ENCODE measurements at places on chromosomes 6 and 20.
A peak's percentile ranks its signal among the peaks of the same experiment; 100 is the strongest.

- DNase-seq, result no peak
Observed at GRCh38 chr6:16496991-16497801, 258.8 kb downstream of the GMPR start.

DNA sequence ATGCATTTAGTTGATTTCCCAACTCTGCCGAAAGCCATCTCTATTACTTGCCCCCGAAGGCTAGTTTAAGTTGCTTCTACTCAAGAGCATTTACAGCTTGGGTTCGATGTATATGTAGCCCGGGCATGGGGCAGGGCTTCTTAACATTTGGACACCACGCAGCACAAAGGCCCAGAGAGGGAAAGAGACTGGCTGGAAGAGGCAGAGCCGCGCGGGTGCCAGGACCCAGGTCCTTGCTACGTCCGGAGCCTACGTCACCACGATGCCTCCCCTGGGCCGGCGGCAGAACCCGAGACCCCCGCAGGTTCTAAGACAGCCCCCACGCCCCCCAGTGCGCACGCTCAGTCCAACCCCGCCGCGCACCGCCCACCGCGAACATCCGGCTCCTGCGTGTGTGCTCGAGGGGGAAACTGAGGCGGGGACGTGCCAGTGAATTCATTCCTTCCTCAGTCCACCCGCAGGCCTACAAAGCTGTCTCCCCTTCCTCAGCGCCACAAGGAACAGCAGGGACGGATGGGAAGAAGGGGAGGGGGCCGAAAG is 367 bp upstream of the PCIF1 start:
- DNase-seq, result peak; percentile 53

GRCh38 chr20:56628873-56629463 is at the start of gene TFAP2C:
Gene TFAP2C, plus strand, starts transcription at chr20:56629306. Its CDS starts 239 bp downstream, at chr20:56629545.
- DNase-seq, result peak; percentile 89

DNA sequence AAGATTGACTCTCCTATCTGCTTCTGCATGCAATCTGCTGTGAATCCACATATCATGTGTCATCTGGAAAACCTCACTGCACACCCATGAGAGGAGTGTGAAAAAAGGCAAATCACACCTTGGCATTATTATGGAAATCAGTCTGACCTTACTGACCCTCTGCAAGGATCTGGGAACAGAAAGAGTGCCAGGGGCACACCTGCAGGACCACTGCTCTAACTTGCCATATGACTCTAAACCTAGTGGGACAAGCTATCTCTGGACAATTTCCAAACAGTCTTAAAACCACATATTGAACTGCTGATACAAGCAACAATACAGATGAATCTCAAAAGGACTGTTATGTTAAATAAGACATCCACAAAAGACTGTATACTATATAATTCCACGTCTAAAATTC is 50.3 kb downstream of the ABHD12 start:
- DNase-seq, result no peak

GRCh38 chr6:170295510-170296422 is 4.9 kb upstream of the DLL1 start:
- no peak for DNase-seq

DNA sequence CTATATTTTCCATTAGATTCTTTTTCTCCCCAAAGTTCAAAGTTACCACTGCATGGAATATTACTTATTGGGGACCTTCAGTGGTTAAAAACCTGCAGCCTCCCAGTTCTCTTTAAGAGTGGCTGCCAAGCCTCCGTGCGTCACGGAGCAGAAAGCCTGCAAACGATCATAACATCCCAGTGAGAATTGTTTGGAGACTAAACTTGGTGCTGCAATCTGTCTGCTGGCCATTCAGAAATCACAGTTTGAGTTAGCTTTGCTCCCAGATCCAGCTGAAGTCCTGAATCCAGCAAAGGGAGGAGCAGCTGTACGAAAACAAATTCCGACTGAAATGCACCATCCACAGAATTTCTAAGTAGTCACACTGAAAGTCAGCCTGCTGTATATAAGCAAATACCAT is 213.5 kb upstream of the PDE10A start:
- DNase-seq, result no peak

GRCh38 chr6:157732007-157732406 is 91.0 kb upstream of the SNX9 start:
- peak; percentile 16 for DNase-seq

DNA sequence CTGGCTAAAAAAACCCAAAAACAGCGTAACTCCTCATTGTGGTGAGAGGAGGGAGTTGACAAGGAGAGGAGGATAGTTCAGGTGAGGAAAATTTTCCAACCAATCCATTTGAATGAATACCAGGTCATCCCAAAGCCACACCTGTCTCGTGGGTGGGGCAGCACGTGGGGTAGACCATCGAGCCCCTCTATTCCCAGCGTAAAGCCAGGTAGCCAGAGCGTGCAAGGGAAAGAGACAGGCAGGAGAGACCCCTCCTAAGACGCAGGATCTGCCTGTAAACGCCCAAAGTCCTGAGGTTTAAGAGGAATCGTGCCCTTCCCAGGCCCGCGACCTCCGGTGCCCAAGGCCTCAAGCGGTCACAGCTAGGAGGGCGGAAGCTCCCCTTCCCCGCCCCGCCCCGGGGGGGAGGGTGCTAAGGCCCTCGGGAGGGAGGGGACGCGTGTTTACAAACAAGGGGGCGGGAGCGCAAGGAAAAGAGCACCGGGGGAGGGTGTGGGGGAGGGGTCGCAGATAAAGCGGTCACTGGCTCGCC is 712 bp downstream of the RXRB start:
- peak; percentile 75 for DNase-seq

- no peak for DNase-seq
Observed at GRCh38 chr6:122207794-122208193, 191.7 kb upstream of the HSF2 start.

DNA sequence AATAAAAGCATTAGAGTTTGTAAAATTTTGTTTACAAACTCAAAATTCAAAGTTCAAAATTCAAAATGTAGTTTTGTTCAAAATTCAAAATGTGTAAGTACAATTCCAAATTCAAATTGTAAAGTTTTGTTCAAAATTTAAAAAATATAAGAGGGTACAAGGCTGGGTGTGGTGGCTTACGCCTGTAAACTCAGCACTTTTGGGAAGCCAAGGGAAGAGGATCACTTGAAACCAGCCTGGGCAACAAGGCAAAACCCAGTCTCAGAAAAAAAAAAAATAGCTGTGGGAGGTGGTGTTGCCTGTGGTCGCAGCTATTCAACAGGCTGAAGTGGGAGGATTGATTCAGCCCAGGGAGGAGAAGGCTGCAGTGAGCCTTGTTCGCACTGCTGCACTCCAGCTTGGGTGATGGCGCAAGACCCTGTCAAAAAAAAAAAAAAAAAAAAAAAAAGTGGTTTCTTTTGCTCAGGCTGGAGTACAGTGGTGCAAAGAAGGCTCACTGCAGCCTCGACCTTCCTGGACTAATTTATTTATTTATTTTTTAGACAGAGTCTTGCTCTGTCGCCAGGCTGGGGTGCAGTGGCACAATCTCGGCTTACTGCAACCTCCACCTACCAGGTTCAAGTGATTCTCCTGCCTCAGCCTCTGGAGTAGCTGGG is 5.4 kb upstream of the ZBTB12 start:
- no peak for DNase-seq

DNA sequence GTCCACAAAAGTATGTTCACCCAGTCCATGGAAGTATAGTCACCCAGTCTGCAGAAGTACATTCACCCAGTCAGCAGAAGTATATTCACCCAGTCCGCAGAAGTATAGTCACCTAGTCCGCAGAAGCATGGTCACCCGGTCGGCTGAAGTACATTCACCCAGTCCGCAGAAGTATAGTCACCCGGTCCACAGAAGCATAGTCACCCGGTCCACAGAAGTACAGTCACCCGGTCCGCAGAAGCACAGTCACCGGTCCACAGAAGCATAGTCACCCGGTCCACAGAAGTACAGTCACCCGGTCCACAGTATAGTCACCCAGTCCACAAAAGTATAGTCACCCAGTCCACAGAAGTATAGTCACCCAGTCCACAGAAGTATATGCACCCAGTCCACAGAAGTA is 8.8 kb downstream of the TCFL5 start:
- DNase-seq, result no peak

- DNase-seq, result no peak
Observed at GRCh38 chr20:54654450-54654849, 179.1 kb downstream of the DOK5 start.

GRCh38 chr6:105991561-105992314 is 94.4 kb upstream of the PRDM1 start:
- DNase-seq, result peak; percentile 47

GRCh38 chr6:78615430-78615904 is 251.9 kb upstream of the IRAK1BP1 start:
- no peak for DNase-seq

DNA sequence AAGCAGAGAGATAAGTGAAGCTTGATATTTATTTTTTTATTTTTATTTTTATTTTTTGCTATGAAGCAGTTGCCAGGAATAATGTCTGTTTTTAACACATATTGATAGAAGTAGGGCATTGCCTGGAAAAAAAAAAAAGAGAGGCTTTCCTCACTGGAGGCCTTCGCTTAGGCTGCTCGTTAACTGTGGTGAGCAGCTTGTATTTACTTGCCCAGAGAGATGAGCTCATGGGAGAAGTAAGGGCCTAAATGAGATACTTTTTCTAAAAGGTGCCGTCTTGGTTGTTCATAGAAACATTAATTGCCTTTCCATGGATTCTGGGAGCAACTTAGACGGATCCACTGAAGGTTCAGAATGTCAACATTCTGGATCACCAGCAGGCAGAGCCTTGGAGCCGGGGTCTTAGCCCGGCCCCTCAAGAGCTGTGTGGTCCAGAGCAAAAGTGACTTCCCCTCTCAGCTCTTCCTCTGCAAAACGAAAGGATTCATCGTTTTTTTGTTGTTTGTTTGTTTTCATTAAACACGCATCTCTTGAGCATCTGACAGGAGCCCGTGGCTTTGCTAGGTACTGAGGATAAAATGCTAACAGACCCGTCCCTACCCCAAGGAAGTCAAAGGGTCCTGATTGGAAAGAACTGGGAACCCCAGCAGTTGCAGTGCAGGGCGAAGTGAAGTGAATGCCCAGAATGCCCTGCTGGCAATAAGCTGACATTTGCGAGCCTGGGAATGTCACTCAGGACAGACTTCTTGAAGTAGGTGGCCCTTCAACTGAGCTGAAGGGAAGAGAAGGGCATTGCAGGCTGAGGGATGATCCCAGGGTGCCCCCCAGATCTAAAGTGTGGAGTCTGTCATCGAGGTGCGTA is 138.5 kb downstream of the ZDHHC14 start:
- no peak for DNase-seq

DNA sequence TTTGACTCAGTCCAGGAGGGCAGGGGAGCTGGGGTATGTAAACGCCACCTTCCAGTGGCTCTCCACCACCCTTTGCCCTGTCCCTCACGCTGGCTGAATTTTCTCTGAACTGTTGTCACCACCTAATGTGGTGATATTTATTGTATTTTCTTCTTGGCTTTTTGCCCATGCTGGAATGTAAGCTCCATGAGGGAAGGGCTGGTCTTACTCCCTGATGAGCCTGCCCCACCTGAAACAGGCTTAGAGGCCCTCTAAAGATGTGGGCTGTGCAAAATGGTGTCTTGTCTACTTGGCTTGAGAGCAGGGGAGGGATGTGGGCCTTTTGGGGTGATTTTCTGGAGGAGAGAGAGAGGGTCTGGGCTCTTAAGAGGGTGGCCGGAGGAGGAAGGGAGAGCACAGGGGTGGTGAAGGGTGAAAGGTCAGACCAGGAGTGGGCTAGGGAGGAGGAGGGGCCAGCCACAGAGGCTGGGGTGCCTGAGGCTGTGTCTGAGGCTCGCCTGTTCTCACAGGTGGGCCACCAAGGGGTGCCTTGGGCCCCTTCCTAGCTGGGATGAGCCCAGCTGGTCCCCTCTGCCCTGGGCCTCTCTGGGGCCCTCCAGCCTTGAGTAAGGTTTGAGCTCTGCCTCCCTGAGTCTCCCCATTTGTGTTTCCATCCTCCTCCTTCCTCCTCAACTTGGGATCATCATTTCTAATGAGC is 37.3 kb downstream of the SPDEF start:
- no peak for DNase-seq

- DNase-seq, result no peak
Observed at GRCh38 chr6:53866226-53866625, 71.4 kb downstream of the LRRC1 start.

DNA sequence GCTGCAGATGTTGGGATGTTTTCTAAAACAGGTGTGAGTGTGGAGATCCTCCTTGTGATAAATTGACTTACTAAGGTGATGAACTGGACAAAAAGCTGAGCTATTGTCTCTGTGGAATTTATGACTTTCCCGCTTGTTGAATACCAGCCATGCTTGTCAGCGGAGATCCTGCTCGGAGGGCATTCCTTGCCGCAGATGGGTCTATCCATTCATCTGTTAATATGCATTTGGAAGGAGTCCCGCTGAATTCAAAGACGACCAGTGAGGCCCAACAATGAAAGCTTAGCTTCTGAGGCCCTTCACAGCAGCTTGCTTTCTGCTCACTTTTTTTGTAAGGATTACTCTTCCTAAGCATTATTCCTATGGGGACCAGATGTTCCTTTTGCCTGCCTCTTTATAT is 124.9 kb downstream of the TIAM2 start:
- DNase-seq, result no peak

- no peak for DNase-seq
Observed at GRCh38 chr6:157063176-157063905, 260.0 kb downstream of the TMEM242 start.

DNA sequence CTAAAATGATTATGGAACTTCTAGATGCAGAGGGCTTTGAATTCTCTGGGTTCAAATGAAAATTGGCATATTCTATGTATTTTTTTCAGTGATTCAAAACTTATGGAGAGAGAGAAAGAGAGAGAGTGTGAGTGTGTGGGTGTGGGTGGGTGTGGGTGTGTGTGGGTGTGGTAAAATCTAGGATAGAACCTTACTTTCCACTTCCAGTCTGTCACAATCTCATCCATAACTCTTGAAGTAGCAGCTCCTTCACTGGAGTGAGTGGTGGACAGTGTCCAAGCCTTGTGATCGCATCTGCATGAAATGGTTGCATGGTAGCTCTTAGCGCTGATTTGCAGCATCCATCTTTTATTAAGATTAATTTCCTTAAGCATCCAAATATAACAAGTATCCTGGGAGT is 37.7 kb downstream of the ADGB start:
- DNase-seq, result no peak

GRCh38 chr6:45574014-45574461 is 196.3 kb upstream of the SUPT3H start:
- no peak for DNase-seq

GRCh38 chr6:90993770-90994169 is 406.9 kb upstream of the MAP3K7 start:
- DNase-seq, result peak; percentile 22

GRCh38 chr20:46119028-46119546 is 973 bp downstream of the CD40 start:
- no peak for DNase-seq

DNA sequence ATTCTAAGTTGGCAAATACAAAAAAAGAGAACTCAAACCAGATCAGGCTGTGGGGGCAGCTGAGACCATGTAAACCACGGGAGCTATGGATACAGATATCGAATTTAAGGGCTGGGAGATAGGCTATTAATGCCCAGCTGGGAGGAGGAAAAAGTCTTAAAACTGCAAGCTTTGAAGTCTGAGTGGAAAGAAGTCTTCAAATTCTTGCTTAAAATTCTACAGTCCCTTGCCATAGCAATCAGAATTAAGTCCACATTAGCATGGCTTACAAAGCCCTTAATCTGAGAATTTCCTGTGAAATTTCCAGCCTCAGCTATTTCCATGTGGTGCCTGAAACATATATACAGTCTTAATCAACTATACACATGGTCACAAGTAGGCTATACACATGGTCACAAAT is 465.0 kb upstream of the HSF2 start:
- DNase-seq, result no peak

- no peak for DNase-seq
Observed at GRCh38 chr20:14700639-14700960, 363.2 kb upstream of the FLRT3 start.

GRCh38 chr20:32112841-32113240 is 3.3 kb downstream of the TM9SF4 start:
- DNase-seq, result peak; percentile 75

Measured in SW480 (cell line).